HFF-Myc (cell line): ENCODE measurements at places on chromosomes 13 and 19.

GRCh38 chr19:10699650-10700335 is 1.4 kb upstream of the QTRT1 start:
- DNase-seq = no peak

- DNase-seq = no peak
Observed at GRCh38 chr19:30028992-30029343, 86.9 kb downstream of the URI1 start.

DNA sequence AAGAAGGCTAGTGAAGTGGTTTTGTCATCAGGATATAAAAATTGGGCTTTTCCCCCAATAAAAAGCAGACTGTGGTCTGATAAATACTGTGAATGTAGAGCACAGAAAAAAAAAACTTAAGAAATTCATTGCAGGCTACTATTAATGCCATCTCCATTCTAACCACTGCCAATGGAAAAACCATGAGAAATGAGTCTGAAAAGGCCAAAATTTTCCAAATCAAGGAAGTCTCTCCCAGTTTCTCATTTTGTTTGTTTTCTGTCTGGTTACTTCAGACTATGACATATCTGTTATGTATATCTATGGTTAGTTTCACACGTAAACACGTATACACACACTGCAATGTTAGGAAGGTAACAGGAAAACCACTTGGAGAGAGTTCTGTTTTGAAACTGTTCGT is 193.6 kb upstream of the TSC22D1 start:
- DNase-seq = no peak

DNA sequence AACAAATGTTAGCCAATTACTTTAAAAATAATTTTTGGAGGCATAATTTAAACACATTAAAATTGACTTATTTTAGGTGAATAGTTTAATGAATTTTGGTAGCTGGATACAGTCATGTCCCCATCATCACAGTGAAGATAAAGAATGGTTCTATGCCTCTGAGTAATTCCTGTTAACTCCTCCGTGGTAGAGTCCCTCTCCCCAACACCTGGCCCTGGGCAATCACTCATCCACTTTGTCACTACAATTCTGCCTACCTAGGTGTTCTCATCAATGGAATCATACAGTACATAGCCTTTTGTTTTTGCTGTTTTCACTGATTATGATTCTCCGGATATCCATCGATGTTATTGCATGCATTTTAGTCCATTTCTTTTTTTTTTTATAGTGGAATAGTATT is 55.6 kb downstream of the ING1 start:
- DNase-seq = no peak

DNA sequence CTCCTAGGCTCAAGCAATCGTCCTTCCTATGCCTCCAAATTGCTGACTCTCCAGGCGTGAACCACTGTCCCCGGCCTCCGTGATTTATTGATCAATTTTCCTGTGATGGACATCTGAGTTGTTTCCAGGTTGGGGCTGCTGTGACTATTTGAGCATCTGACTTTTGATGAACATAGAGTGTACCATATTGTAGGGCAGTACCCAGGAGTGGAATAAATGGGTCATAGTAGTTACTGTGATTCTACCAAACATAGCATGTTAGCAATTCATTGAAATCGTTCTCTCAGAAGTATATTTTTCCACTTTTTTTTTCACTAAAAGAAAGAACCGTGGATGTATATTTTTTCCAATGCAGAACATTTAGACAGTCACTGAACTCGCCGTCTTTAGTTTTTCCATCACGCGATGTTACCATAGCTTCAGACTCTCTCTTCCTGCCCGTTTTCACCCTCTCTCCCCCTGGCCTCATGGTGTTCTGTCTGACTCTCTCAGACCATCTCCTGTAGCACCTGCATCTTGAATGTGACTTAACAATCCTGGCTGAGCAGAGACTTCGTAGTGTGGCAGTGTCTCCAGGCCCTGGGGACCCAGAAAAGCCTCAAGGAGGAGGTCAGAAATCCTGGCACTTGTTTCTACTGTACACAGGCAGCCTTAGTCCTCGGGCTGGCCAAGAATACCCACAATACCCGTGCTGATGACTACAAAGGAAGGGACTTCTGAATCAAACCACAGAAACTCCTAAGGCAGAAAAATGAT is 3.2 kb upstream of the RASGRP4 start:
- DNase-seq = no peak

DNA sequence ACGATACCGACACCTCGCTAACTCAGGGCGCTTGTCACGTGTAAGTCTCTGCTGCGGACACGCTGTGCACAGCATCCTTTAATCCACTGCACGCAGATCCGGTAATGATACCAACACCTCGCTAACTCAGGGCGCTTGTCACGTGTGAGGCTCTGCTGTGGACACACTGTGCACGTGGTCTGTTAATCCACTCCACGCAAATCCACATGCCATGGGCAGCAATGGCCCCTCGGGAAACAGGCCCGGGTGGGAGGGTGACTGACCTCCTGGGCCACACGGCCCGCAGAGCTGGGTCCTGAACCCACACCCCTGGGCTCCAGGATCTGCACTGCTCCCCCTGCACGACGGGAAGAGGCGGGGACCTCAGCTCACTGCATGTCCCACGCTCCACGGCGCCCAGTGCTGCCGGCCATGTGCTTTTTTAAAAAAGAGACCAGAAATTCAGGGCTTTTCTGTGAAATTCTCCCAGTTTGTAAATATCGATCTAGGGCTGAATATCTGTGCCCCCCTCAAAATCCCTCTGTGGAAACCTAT is 16.1 kb downstream of the SHC2 start:
- no peak for DNase-seq

DNA sequence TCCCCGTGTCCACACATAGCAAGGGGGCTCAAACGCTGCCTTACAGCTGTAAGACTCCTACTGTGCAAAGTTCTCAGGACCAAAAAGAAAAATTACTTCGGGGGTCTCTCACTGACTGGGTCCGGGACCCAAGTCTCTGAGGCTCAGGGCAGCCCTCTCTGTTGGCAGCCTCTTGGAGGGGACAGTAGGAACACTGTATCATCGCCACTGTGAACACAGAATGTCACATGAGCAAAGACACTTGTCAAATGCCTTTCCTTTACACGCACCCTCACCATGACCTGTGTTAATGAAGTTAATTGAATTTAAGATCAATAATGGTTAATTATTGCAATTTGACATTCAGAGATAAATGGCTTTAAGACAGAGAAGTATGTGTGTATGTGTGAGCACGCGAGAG is 49.6 kb downstream of the TSHZ3 start:
- no peak for DNase-seq

DNA sequence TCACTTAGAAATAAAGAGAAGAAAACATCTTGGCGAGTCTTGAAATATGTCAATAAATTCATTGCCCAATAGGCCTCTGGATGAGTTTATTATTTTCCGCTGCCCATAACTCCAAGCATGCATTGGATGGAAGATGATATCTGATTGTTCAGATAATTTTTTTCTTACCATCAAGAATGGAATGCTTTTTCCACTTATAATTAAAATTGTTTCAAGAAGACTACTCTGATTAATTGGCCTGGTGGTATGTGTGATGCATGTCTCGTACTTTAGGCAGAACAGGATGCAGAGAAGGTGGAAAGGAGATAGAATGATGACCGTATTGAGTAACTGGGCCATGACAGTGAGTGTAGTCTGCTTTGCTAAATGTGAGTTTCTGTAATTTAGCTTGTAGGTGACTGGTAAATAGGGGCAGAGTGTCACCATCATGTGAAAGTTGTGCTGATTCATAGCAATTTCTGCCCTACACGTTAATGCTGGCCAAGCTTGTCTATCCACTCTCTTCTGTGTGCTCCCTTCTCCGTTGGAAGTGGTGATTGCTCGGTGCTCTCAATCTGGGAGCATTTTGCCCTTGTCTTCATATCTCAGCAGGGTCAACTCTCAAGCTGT is 13.5 kb upstream of the SPATA13 start:
- no peak for DNase-seq

DNA sequence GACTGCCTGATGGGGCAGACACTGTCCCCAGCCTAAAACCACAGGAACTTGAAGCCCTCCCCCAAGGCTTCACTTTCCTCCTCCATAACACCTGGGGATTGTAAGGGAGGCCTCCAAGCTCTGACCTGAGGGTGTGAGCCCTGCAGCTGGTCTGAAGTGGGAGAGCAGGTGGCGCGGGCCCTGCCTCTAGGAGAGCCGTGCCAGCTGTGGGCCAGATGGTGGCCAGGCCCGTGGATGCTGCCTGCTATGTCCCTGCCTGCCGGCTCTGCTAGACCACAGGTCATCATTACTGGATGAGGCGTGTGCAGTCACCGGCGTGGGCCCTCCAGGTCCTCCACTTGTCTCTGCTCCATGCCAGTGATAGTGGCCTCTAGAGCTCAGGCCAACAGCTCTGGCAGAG is 3.5 kb upstream of the KLHL26 start:
- no peak for DNase-seq

DNA sequence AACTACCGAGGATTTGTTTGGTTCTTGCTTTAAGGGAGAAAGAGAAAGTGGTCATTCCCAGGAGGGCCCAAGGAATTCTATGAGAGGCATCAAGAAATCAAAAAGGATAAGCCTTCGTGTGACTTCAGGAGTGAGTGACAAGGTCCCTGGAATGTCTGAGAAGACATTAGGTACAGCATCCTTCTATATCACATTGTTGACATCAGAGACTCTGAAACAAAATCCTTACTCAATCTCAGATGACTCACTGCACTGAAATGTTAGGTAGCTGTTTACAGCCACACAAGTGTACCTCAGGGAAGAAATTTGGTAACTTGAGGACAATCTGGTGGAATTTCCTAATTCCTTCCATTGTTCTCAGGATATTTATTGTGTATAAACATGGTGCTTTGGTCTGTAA is 7.9 kb upstream of the LGALS14 start:
- DNase-seq = no peak

DNA sequence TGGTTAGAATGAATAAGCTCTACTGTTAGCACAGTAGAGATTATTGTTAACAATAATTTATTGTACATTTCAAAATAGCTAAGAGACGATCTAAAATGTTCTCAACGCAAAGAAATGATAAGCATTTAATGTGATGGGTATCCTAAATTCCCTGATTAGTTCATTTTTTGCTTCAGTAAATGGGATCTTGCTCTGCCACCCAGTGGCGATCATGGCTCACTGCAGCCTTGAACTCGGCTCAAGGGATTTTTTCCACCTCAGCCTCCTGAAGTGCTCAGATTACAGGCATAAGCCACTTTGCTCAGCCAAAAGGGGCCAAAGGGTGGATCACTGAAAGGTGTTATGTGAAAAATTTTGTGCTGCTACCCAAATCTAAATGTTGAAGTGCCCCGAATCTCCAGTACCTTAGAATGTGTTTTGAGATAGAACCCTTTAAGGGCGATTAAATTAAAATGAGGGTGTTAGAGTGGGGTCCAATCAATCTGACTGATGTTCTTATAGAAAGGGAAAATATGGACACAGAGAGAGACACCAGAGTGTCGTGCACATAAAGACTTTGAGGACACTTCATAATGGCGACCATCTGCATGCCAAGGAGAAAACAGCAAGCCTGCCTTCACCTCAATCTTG is 31.5 kb upstream of the ZNF766 start:
- peak; percentile 36 for DNase-seq

DNA sequence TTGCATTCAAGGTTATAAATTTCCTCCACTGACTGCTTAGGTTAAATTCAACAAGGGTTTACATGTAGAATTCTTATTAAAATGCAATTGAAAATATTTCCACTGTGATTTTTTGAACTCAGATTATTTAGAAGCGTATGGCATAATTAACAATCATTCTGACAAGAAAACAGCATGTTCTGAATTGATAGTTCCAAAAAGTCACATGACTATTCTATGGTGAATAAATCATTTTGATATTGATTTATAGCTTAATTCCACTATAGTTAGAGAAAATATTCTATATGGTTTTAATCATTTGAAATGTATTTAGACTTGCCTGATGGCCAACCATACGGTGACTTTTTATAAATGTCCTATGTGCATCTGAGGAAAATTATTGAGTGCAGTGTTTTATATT is 3.0 kb downstream of the ZNF577 start:
- no peak for DNase-seq

DNA sequence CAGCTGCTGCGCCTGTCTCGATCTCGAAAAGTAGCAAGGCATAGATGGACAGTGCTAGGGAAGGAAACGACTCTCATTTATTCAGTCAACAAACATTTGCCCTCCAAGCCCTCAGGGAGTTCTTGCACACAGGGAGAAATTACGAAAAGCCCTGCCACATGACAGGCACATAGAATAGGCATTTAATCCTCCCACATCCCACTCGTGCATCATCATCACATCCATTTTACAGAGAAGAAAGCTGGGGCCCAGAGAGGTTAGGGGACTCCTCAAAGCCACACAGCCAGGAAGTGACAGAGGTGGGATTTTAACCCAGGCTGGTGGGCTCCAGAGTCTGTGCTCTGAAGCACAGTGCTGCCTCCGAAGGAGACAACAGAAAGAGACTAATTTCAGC is 11.6 kb downstream of the TMEM221 start:
- DNase-seq = no peak

- DNase-seq = no peak
Observed at GRCh38 chr19:50024719-50025021, 502 bp downstream of the VRK3 start.

DNA sequence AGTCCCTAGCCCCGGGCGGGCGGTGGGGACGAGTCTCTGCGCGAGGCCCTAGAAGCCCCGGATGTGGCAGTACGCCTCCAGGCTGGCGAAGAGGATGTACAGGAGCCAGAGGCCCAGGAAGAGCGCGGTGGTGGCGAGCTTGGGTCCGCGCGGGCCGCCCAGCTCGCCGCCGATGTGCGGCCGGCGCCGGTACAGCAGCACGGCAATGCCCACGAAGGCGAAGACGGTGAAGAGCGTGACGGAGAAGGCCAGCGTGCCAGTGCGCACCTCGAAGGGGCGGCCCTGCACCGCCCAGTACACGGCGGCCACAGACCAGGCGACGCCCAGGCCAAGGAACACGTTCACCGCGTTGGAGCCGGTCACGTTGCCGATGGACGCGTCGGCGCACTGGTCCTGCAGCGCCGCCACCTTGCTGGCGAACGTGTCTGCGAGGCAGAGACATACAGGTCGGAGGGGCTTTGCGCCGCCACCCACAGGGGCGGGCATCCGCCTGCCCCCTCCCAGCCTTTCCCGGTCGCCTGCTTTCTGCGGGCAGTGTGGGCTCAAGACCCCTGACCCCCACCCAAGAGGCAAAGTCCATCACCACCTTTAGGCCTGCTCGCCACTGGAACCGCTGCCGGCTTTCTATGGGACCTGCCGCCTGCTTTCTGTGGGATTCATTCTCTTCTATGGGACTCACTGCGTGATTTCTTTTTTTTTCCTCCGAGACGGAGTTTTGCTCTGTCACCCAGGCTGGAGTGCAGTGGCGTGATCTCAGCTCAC is 10.9 kb upstream of the MEIS3 start:
- DNase-seq = no peak
